ENCODE measurements at places on chromosomes 13 and 19. TPM values are rescaled to one million over a fixed set of nuclear protein-coding genes. Genes with fewer than 3 reads are reported as not detected.
A peak's percentile ranks its signal among the peaks of the same experiment; 100 is the strongest.

DNA sequence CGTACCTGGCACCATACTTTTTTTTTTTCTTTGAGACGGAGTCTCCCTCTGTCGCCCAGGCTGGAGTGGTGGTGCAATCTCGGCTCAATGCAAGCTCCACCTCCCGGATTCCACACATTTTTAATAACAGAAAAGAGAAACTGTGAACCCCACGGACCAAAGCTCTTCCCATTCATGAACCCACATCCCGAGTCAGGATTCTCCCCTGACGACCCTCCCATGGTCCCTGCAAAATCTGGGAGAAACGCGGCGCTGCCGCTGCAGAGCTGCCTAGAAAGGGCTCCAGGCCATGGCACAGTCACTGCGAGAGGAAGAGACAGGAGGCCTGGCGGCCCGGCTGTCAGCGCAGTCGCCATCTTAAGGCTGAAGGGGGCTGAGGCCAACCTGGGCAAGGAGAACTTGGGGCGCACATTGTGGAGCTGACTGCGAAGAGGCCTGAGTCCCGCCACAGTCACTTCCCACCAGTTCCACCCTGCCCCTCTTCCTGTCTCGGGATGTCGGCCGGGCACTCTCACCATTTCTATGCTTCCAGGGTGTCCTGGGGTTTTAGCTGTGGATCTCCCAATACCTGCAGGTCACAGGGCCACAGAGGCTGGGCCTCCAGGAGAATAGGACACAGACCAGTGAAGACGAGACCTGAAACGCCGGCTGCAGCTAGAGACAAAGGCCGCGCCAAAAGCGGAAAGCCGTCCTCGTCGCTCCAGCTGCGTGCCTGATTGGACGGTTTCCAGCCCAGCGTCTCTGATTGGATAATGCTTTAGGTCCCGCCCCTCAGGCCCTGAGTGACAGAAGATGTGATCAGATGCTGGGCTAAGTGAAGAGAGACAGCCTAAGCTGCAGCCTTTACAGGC is 71.0 kb downstream of the ZNF486 start:
- peak; percentile 90 for DNase-seq

The SPACA4 gene
- total RNA-seq, result not detected

The AP1M2 gene
- not detected for total RNA-seq

GRCh38 chr19:751501-752341 is 809 bp downstream of the MISP start:
- DNase-seq, result no peak

DNA sequence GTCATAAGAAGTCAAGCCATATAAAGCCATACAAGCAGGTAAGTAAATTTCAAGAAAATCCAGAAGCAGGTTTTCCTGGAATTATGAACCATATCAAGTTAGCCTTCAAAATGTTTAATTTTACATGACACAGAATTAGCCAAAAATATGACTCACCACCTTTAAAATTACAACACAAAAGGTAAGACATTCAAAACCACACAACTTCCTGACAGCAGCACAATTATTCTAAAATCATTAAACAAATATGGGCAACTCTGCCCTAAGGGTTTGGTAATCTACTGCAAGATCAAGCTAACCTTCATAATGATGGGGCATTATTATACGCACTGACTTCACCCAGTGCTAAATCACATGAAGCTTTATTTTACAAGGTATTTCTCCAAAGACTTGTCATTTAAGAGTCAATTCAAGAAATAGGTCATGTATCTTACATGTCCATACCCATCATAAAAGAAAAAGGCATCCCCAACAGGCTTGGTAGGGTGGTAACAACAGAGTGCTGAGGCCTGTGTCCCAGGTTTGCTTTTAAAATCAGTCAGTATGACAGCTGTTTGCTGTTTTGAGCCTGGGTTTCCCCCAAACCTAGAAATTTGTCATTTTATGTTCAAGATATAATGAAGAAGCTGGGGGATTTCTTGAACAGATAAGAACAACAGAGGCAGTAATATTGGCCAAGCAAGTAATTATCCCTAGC is 15.2 kb downstream of the RCBTB1 start:
- no peak for DNase-seq

DNA sequence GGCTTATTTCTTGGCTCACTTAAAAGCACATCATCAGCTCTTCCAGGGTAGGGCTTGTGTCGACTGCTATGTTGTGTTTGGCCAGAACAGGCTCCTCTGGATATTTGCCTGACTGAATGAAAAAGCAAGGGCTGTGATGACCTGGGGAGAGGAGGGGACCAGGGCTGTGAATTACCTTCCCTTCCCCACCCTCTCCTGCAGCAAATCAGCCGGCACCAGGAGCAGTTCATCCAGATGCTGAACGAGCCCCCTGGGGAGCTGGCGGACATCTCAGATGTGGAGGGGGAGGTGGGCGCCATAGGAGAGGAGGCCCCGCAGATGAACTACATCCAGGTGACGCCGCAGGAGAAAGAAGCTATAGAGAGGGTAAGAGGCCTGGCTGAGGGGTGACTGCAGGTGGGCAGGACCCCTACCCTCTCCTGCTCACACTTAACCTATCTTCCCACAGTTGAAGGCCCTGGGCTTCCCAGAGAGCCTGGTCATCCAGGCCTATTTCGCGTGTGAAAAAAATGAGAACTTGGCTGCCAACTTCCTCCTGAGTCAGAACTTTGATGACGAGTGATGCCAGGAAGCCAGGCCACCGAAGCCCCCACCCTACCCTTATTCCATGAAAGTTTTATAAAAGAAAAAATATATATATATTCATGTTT is 4.4 kb downstream of the GADD45GIP1 start:
- peak; percentile 90 for DNase-seq

GRCh38 chr13:88461272-88462009 is 790.3 kb downstream of the SLITRK5 start:
- no peak for DNase-seq

DNA sequence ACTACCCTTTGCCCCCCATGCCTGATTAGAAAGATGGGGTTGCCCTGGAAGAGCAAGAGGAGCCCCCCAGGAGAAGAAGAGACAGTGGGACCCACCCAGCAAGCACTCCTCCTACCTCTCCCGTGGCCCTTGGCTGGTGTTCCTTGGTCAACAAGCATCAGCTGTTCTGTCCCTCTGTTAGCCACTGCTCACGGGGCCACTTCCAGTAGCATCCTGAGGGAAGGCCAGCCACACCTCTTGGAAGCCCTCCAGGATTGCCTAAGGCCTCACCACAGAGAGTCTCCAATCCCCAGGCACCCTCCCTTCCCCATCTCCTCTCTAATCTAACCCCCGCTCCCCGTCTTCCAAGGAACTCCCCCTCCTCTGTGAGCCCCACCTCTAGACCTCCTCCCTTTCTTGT is 15.1 kb upstream of the DPP9 start:
- DNase-seq, result no peak

The PPP1R13L gene
- 6.1 TPM for total RNA-seq

The SIGLEC7 gene
- total RNA-seq, result not detected
